GM13976 (cell line): ENCODE measurements at places on chromosomes 3 and 15.

DNA sequence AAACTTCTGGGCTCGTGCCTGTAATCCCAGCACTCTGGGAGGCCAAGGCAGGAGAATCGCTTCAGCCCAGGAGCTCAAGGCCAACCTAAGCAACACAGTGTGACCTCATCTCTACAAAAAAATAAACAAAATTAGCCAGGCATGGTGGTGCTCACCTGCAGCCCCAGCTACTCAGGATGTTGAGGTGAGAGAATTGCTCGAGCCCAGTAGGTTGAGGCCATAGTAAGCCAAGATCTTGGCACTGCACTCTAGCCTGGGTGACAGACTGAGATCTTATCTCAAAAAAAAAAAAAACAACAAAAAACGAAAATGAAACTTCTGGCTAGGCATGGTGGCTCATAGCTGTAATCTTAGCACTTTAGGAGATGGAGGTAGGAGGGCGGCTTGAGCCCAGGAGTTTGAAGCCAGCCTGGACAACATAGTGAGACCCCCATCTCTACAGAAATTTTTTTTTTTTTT is 53.7 kb downstream of the PIK3CB start:
- DNase-seq = no peak

DNA sequence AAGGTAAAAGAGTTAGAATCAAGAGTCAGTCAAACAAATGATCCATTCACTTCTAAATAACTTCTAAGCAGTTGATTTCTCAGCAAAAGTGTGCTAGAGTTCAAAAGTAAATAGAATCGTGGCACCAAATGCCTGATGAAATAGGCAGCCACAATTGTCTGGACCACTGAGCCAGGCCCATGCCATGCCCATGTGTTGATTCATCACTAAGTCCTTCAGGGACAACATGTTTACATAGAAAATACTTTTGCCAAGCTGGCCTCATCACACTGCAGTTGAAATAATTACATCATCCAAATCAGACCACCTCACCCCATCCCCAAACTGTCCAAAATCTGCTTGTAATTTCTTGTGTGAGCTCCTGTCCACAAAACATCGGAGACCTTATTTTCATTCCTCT is 216.3 kb downstream of the IGSF11 start:
- DNase-seq = no peak

DNA sequence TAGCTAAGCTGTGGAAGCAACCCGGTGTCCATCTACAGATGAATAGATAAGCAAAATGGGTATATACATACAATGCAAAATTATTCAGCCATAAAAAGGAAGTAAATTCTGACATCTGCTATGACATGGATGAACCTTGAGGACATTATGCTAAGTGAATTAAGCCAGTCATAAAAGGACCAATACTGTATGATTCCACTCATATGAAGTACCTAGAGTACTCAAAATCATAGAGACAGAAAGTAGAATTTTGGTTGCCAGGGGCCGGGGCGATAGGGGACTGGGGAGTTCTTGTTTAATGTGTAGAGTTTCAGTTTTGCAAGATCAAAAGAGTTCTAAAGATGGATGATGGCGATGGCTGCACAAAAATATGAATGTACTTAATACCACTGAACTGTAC is 10.3 kb downstream of the EID1 start:
- DNase-seq = no peak

DNA sequence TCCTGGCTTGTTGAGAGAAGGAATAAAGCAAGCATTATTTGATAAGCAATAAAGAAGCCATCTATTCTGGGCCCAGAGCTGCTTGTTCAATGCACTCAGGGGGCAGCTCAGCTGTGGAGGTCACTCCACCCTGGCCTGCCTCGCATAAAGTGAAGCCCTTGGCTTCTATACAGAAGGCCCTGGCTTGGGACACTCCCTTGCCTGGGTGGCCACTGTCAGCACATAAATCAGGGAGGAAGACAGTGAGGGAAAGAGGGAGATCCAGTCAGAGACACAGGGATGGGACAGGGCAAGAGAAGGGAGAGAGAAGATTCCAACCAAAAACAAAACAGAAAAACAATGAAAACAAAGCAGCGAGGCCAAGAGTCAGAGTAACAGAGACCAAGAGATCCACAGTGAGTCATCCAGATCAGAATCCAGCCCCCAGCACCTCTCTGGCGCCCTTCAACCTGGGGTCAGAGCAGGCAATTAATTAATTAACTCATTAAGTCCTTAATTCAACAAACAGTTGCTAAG is 11.8 kb downstream of the INSYN1 start:
- no peak for DNase-seq

GRCh38 chr3:13114811-13115575 is 41.8 kb upstream of the IQSEC1 start:
- DNase-seq = no peak

GRCh38 chr15:63191895-63192618 is 2.7 kb downstream of the RAB8B start:
- DNase-seq = peak; percentile 67

DNA sequence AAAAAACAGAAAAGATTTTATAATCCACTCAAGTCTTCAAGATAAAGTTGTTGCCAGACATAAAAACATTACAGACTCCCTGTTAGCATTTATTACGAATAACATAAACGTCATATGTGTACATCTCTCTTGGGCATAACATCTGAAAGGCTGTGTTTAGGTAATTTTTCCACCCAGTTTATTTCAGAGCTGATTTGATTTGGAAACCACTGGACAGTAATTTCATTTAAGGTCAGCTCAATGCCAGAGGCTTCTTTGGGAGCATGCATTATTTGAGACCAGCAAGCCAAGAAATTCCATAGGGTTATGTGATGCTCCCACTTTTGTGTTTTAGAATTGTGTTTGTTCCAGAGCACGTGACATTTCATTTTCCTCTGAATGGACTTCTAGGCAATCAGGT is 196.0 kb downstream of the AKAP13 start:
- DNase-seq = no peak

- no peak for DNase-seq
Measured at GRCh38 chr3:172140499-172141391, 101.4 kb downstream of the FNDC3B start.
